Testis (tissue), 5 donors: ENCODE measurements at places on chromosomes 16 and 17. TPM values are rescaled to one million over a fixed set of nuclear protein-coding genes. Genes with fewer than 3 reads are reported as not detected.

Gene CMIP
- 34.9 TPM for polyA plus RNA-seq

Gene KRT12
- polyA plus RNA-seq: 0.26 TPM

Gene CD300H
- not detected for polyA plus RNA-seq

Gene PTGES3L
- polyA plus RNA-seq: 5.5 TPM

Gene TPSB2
- polyA plus RNA-seq: 16.1 TPM

Gene FAM117A
- polyA plus RNA-seq: 67.3 TPM

Gene FBXL16
- 23.4 TPM for polyA plus RNA-seq

Gene NECAB2
- 12.9 TPM for polyA plus RNA-seq

Gene CCL23
- 1.3 TPM for polyA plus RNA-seq

Gene XPO6
- polyA plus RNA-seq: 216 TPM

Gene HBA1
- 24.0 TPM for polyA plus RNA-seq

Gene MYH3
- polyA plus RNA-seq: 35.3 TPM

Gene ATP2A1
- 9.1 TPM for polyA plus RNA-seq

Gene VAT1L
- 5.2 TPM for polyA plus RNA-seq

Gene TBX21
- polyA plus RNA-seq: 1.1 TPM

Gene SNX20
- polyA plus RNA-seq: 2.1 TPM

Gene NPIPA2
- polyA plus RNA-seq: 17.8 TPM

Gene GNG13
- polyA plus RNA-seq: not detected

Gene RUNDC3A
- polyA plus RNA-seq: 17.5 TPM

Gene NPIPA3
- 1.9 TPM for polyA plus RNA-seq

Gene ZNF764
- 11.3 TPM for polyA plus RNA-seq

Gene DLX3
- 1.0 TPM for polyA plus RNA-seq

Gene ABAT
- 25.3 TPM for polyA plus RNA-seq
